IMR-90 (cell line): ENCODE measurements at places on chromosomes 1 and 21. TPM values are rescaled to one million over a fixed set of nuclear protein-coding genes. Genes with fewer than 3 reads are reported as not detected.

The MYCL gene
- 0.56 and 0.72 TPM in 2 replicates for total RNA-seq

DNA sequence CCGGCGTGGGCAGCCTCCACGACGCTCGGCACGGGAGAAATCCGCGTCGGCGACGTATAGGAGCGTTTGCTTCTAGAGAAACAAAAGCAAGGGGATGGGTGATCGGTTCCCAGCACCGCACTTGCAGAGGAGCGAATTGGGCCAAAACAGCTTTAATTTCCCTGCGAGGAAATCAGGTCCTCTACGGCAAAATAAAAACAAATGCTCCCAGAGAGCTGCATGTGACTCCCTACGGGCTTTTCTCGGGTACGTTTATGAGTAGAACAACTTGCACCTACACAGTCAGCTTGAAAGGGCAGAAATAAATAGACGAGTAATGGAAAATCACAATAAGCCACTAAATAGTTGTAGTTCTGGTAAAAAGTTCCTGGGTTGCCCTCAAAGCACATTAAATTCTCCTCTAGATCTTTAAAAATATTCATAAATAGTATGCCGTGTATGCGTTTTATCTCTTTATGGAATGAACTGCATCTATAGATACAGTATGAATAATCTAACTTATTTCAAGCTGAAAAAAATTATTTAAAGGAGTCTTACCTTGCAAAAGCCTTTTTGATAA is 1.2 kb downstream of the NHLH2 start:
- no peak for DNase-seq

- peak; percentile 33 for DNase-seq
Observed at GRCh38 chr1:201614262-201615015, 75.5 kb downstream of the NAV1 start.

DNA sequence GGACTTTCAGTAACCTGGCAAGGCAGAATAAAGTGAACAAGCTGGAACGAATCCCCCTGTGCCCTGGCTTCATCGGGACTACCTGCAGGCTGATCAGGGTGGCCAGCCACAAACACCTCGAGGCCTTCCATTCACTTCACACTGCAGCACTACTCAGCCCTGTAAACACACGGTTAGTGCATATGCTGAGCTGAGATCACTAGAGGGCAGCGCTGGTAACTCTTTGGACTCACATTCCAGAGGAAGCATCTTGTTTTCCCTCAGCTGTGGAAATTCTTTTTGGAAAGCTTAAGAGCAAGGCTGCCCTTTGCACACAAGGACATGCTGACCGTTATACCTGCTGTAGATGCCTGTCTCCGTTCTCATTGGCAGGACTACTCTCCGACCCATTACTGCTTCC is 32.1 kb downstream of the PCSK9 start:
- DNase-seq = peak; percentile 70

- DNase-seq = no peak
Observed at GRCh38 chr1:228061411-228062084, 21.0 kb upstream of the ARF1 start.

GRCh38 chr1:225695578-225696337 is 42.8 kb upstream of the ENAH start:
- DNase-seq = peak; percentile 38
